CD14-positive monocyte (primary cell): ENCODE measurements at places on chromosomes 6 and 20.

DNA sequence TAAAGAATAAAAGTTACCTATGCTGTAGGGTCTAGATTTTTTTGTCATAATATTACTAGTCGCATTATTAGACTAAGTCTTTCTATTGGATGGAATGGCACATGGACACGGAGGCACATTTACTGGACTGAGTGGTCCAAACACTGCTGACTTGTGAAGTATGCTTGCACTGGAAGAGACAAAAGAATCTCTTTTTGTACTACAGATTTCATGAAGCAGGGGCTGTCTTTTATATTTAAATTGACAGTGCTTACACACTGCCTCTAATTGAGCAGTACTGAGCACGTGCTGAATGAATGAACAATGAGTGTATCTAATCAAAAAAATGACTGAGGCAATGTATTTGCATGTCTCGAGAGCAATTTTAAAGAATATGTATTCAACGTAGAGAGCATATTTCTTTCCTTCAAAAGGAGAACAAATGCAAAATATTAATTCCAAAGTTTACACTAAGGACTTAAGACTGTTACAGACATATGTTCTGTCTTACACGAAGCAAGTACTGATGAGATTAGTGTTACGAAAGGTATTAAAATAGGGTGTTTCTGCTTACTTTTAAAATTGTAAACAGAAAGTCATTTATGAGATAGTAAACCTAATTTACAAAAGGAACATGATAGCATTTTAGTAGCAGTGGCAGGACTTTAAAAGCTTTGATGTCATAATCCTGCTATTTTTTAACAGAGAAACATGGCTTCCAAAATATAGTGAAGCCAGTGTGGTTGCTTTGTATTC is 8.3 kb downstream of the ELOVL2 start:
- DNase-seq, result no peak

DNA sequence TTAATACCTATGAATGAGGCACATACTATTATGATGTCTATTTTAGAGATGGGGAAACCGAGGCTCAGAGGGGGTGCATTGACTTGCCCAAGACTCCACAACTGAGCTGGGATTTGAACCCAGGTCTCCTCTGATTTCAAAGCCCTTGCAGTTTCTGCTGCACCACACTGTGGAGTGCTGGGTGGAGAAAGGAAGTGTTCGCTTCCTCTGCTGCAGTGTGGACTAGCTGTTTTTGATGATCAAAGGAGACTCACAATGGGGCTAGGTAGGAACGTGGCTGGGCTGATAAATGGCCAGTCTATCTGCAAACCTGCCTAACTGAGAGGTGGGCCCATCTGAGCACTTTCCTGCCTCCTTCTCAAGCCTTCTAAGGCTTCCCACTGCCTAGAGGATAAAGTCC is 87.2 kb downstream of the CD40 start:
- no peak for DNase-seq

DNA sequence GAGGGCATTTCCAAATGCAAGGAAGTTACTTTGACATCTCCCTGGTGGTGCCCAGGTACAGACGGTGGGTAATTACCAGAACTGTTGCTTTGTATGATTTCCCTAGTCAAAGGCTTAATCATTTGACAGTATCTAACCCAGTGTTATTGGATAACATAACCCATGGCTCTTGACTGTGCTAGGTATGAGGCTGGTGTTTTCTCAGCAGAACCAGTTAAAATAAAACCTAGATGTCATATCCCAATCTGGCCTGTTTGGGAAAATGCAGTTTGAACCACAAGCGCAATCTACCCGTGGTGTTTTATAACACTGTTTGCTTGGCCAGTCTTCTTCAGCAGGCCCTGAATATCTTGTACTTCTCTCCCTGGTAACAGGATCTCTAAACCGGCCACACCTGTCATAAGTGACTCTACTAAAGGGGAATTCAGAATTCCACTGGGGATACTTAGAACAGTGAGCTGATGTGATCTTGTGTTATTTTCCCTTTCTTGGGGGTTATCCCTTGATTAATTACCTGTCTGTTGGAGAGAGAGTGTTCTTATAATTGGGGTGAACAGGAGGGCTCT is 32.8 kb downstream of the PPP1R14C start:
- no peak for DNase-seq

DNA sequence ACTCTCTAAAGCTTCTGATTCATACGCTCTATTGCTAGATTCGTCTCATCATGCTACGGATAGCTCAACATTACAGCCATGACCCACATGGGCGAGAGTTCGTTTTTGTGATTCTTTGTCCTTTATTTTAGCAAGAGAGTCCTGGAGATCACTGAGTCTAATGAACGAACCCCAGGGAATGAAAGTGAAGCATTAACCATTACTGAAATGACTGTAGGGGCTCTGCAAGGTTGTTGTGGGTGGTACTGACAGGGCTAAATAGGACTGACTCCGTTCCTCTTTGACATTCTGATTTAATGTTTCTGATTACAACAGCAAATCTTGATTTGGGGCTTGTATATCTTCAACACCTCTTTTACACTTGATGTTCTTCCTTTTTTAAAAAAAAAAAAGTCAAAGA is 13.7 kb upstream of the RTF2 start:
- DNase-seq, result no peak

- peak; percentile 41 for DNase-seq
Observed at GRCh38 chr20:58251979-58252591, 23.6 kb upstream of the ANKRD60 start.

DNA sequence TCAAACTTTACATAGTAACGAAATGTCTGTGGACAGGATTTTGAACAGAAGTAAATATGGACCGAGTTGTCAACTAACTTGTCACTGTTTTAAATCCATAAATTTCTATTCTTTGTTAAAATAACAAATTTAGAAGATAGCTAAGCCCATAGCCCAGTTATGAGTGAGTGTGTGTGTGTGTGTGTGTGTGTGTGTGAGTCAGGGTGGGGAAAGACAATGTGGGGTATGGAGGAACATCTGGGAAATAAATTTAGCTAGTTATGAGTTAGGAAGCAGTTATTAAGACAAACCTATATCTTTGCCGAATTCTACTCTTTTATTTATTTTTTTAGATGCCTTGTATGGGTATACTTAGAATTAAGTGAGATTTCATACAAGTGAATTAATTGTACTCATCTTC is 9.0 kb downstream of the TPBG start:
- DNase-seq, result no peak

- no peak for DNase-seq
Observed at GRCh38 chr6:131999545-132000146, 48.5 kb upstream of the CCN2 start.

DNA sequence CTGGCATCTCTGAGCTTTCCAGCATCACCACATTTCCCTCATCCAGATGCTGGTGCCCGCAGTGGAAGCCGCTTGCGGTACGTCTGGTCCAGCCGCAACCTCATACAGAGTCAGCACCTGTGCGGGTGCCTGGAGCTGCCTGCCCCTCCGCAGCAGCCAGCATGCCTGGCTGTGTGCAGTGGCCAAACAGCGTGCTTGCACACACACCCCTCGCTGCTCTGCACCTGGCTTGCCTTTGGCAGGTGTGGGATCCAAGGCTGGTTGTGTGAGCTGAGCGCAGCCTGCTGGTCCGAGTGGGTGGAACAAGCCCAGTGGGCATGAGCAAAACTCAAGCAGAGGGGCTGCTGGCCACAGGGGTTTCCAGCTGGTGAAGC is 3.1 kb upstream of the HINT3 start:
- DNase-seq, result no peak

- DNase-seq, result no peak
Observed at GRCh38 chr6:33716379-33716778, 4.9 kb upstream of the UQCC2 start.

GRCh38 chr20:13008761-13009681 is at the start of gene SPTLC3:
SPTLC3 (plus strand) TSS chr20:13008972; CDS start chr20:13009268, 296 bp downstream.
- DNase-seq, result no peak

DNA sequence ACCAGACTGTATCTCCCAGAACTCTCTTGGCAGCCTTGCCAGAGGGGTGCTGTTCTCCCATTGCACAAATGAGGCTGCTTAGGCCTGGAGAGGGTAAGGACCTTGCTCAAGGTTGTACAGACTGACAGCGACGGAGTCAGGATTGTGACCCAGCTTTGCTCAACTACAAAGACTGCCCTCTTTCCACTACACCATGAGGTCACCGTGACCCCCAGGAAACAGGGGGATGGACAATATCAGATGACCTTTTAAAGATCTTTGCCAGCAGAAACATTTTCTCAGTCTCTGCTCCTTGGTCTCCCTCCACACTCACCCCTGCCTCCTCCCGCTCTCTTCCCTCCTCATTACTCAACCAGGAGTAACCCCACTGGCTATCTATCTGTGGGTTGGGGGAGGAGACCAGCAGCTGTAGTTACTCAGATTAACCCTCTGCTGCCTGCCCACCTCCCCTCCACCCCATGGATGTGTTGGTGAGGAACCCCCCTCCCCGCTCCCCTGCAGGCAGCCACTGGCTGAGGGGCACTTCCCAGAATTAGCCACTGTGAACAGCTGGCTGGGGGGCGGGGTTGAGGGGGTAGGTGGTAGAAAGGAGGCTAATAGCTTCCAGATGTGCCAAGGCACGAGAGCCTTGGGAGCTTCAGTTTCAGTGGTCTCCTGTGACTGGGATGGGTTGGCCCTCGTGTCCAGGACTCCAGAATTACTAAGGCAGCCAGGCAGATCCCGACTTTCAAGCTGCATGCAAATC is 26.9 kb upstream of the MRPS18A start:
- DNase-seq, result no peak

- DNase-seq, result no peak
Observed at GRCh38 chr6:112781241-112781640, 434.1 kb downstream of the RFPL4B start.

DNA sequence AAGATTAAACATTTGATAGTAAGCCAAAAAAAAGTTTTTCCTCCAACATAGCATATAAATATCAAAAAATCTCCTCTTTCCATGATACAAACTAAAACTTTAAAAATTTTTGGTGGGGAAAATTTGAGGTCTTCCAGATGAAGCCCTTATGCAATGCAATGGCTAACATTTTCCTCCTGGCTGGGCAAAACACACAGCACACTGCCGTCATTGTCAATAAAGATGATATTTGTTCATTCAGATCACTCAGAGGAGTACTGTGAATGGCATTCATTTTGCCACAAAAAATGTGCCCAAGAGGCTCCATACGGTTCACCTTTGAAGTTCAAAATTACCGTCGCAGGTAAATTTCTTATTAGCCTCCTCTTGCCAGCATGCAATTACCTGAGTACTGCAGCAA is 33.9 kb upstream of the FBXO9 start:
- DNase-seq, result no peak

DNA sequence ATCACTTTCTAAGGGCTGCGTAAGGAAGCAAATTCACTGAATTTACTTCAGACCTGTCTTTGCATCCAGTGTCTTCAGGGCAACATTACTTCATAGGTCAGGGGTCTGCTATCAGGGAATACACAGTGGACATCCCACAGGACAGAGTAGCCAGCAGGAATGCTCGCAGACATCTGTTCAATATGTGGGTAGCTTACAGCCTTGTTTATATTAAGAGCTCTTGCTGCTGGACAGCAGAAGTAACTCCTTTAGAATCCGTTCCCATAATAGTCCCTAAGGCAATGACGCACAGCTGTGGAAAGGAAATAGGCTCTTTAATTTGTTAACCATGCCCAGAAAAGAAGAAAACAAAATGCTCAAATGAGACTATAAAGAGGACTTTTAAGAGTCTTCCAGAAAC is 198.7 kb downstream of the MOXD1 start:
- no peak for DNase-seq

GRCh38 chr6:161232010-161232409 is 41.9 kb downstream of the AGPAT4 start:
- no peak for DNase-seq

DNA sequence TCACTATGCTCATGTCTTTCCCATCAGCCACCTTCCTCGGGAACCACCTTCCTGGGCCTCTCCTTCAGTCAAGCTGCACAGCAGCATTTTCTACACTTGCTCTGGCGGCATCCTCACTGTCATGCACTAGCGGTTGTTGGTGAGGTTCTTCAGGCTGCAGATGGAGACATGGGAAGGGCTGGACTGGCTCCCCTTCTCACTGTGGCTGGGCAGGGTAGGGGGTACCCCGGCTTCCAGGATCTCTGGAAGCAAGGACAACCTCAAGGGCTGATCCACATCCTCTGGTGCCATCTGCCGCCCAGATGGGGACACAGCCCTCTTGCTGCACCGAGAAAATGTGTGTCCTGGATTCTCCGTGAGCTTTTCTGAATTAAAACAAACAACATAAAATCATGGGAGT is 180.1 kb upstream of the RNF24 start:
- no peak for DNase-seq

GRCh38 chr20:58322083-58322482 is 12.6 kb downstream of the RAB22A start:
- DNase-seq, result no peak

DNA sequence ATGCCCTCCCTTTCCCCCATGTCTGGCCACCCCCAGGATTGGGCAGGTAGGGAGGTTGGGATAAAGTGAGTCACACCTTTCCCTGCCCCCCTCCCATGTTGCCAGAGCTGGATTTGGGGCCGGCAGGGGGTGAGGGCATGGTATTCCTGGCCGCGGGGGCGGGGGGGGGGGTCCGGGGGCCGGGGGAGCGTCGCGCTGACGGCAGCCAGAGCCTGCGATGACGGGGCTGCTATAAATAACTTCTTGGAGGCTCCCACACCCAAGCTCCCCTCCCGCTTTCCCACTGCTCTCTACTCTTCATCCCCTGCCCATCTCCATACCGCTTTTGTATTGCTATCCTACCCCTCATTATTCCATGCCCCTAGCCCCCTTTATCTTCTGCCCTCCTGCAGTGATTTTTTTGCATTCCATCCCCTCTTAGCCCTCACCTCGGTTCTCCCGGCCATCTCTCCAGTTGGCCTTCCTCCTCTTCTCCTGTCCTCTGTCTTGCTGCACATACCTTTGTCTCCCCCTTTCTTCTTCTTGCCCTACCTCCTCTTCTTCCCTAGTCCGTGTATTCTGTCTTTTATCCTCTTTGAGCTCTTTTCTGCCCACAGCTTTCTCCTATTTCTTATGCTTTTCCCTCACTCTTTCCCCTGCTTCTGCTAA is 13.8 kb downstream of the SYNGAP1 start:
- no peak for DNase-seq

DNA sequence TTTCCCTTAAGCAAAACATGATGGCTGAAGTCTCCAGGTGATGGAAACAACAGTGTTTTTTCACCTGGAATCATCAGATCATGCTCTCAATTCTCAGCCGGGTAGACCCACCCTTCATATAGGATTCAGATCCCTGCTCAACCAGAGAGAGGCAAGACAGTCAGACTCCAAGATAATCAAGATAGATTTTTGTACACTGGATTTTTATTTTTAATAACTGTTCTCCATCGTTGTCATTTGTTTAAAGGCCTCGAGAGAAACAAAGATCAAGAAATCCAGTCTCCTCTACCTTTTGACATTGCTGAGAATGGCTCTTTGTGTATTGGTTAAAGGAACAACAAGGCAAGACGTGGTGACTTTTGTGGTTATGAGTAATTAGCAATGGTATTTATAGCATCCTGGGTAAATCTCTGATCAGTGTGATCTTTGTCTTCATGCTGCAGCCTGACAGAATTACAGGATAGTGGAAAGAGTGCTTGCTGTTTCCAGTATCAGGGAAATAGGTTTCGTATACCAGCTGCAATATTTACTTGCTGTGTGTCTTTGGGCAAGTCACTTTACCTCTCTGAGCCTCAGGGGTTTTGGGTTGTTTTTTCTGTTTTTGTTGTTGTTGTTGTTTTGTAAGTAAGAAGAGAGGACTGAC is 29.9 kb downstream of the ID4 start:
- DNase-seq, result no peak
